ENCODE measurements at places on chromosomes 6 and 20.

- no peak for DNase-seq
Observed at GRCh38 chr6:40634429-40634828, 47.3 kb upstream of the LRFN2 start.

GRCh38 chr20:10131732-10132345, 86.8 kb upstream of the SNAP25 start:
- no peak for DNase-seq

DNA sequence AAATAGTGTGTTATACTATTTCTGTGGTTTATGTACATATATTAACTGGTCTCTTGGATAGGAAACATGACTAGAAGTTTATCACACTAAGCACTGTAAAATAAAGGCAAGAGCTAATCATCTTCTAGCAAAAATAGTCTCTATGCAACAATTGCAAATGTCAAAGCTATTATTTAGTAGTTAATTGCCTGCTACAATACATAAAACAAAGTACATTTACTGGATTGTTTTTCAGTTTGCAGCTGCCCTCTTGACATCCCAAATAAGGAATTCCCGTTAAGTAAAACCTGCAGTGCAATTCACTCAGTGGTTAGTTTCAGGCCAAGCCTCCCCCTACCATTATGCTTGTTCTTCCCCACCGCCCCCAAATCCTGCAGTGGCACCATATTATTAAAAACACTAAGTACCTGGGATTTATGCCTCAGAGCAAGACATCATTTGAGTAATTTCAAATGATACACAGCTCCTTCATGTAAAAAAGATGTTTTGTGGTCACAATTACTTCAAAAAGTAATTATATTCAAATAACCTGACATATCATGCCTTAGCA, 1.6 kb upstream of the ATP5F1E start:
- DNase-seq = no peak

DNA sequence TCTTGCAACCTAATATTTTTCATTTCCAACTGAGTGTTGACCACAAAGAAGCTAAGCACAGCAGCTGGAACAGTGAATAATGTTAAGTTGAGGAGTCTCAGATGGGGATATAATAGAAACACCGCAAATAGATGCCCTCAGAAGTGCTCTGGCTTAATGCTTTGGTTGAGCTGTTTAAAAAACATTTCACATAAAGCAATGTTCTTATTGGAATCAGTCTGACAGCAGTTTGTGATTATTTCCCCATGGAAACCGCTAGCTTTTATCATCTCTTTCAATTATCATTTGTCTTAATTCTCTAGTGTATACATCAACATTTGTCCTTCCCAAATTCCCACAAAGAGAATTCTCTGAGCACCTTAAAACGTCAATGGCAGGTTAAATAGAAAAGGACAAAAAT, 30.8 kb downstream of the METTL24 start:
- no peak for DNase-seq

DNA sequence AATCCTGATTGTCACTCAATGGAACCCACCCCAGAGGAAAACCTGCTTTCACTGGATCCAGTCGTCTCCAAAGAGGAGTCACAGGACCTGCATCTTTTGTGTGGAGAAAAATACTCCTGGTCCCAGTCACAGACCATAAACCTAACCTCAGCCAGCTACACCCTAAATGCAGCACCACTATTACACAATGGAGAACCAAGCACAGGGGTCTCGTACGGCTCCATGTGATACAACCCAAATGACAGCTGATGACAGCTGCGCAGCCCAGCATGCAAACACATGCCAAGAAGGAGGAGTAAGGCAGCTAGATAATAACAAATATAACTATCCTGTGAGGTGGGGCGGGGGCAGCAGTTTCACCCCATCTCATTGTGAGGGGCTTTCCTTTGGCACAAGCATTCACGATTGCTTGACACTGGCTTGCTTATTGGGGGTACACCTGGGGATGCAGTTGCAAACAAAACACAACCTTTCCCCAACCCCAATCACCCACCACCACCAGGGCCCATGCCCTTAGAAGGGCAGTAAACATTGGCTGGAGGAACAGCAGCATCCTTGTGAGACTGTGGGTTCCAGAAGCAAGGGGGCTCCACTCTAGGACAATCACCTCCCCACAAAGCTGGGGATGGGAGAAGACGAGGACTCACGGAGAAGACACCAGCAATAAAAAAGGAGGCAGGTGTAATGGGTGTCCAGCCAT, 51.5 kb downstream of the TRERF1 start:
- no peak for DNase-seq

DNA sequence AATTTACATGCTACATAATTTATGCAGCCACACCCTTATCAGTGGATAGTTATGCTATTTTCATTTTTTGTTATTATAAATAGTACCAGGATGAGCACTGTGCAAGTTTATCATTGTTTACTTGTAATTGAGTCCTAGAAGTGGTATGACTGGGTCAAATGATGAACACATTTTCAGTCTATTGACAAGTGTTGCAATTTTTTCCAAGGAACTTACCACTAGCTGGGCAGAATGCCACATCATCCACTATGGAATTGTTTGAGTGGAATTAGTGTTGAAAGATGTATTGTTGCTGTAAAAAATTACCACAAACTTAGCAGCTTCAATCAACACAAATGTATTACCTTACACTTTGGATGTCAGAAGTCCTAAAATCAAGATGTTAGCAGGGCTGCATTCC, 38.1 kb upstream of the OPN5 start:
- DNase-seq = no peak

- DNase-seq = no peak
Observed at GRCh38 chr6:36068586-36068985, 41.0 kb downstream of the MAPK14 start.

GRCh38 chr6:6105472-6106036, 98.8 kb upstream of the NRN1 start:
- DNase-seq = no peak

DNA sequence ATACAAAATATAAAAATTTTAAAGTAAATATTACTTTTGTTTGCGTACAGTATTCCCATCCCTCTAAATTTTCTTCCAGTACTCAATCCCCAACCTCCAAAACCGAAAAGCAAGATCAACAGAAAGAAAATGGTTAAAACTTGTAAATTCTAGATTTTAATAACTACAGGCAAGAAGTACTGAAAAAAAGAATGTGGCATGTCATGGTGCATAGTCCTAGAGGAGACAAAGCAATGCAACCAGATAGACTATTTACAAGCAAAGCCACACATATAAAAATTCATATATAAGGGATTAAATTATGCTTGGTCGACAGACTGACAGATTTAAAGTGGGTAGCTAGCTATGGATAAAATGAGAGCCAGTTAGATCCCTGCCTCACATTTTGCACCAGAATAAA, 56.5 kb upstream of the HFE start:
- no peak for DNase-seq

- DNase-seq = no peak
Observed at GRCh38 chr6:41055149-41055548, 2.1 kb downstream of the APOBEC2 start.

DNA sequence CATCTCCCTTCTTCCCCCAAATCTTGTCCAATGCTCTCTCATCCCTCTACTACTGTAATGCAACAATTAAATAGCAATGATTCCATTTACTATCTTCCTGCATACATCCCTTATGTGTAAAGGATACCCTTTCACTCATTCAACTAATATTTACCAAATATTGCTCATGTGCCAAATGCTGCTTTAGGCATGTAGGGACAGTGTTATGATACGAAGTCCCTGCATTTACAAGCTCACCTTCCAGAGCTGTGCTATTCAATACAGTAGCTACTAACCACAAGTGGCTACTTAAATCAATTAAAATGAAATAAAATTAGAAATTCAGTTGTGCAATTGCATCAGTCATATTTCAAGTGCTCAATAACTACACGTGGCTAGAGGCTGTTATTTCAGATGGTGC, 41.1 kb downstream of the GMDS start:
- no peak for DNase-seq

DNA sequence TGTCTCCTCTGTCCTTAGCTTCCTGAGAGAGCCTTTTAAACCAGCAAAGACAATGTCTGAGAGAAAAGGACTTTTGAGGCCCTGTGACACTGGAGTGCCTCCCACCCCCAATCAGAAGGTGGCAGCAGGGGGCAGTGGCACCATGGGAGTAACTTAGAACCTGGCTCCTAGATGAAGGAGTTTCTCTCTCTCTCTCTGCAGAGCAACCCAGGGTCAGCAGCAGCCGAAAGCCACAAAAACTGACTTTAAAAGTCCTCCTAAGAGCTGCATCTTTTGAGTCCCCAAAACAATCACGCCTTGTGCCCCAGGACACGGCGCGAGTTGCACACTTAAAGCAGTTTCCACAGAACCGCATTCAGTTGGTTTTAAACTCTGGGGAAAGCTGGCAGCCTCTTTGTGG, 5.3 kb upstream of the TCP11 start:
- DNase-seq = no peak

GRCh38 chr6:111276335-111276734, 189.0 kb downstream of the SLC16A10 start:
- no peak for DNase-seq

DNA sequence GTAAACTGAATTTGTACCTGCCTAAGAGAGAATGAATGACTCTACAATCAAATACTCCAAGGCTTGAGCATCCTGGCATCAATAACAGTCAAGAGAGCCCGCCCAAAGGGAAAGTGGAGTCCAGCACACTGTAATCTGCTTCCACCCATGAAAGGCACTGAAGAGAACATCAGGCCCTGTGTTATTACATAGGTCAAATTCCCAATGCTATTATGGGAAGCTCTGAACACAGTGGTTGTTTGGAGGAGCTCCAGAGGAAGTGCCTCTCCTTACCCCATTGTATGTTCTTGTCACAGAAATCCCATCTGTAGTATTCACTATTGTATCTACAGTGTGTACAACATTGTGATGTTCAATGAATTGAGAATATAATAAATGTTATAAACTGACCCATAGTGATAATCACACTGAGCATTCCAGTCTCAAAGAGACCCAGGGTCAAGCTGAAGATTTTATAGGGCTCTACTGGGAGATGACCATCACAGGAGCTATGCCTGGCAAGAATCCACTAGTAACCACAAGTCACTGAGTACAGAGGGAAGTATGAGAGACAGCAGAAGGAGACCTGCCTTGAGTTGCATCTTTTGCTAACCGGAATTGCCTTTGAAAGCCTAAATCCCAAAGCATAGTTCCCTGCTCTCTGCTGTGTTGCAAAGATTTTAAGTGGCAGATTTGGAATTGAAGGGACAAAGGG, 446.7 kb downstream of the GJA1 start:
- no peak for DNase-seq

- peak; percentile 17 for DNase-seq
Observed at GRCh38 chr20:16434062-16434664, 139.1 kb downstream of the KIF16B start.

DNA sequence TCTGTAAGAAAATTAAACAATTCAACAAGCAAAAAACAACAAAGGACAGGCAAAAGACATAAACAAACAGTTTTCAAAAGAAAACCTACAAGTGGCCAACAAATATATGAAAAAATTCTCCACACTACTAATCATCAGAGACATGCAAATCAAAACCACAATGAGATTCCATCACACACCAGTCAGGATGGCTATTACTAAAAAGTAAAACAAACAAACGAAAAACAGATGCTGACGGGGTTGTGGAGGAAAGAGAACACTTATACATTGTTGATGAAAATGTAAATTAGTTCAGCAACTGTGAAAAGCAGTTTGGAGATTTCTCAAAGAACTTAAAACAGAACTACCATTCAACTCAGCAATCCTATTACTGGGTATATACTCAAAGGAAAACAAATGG, 537.6 kb downstream of the HDGFL1 start:
- DNase-seq = no peak

DNA sequence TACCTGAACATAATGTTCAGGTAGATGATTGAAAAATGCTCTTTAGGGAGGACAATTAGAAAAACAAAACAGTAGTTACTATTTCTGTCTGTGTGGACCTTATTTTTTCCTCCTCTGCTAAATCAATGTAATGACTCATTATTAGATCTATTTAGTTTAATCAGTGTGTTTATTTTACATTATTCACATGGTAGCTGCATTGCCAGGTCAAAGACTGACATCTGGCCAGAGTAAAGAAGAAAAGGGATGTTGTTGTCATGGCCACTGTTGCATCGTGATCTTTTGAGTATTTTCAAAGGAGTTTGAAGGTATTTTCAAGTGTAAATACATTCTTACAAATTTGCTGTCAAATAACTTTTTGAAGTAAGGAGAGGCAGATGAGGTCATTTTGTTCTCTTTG, 5.9 kb downstream of the CMTR1 start:
- DNase-seq = no peak

DNA sequence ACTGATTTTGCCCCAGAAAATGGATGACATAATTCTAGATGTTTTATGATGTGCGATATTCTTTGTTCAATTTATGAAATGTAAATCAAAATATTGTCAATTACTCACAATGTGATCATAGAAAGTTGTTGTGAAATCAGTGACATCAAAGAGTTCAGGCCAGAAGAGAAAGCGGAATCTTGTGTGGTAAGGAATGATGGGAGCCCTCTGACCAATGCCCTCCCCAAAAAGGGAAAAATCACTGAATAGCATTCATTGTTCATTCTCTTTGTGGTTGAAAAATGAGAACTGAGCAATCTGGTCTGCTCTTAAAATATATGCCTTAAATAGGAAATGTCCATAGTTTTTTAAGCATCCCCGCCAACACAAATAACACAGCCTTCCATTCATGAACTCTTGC, 247.1 kb upstream of the GRIK2 start:
- DNase-seq = no peak

DNA sequence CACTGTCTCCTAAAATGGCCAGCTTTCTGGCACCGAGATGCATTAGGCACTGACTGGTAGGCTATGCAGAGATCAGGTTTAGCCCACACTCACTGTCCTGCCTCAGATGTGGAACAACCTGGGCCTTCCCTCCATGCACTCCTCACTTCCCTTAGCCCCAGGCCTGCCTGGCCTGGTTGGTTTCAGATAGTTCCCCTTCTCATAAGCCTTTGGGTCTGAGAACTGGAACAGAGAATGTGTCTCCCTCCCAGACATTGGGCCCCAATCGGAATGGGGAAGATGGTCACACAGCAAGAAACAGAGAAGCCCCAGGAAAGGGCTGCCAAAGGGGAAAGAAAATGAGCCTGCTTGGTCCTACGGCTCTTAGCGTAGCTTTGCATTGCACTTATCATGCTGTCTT, 762.1 kb upstream of the CHD6 start:
- no peak for DNase-seq

- DNase-seq = no peak
Observed at GRCh38 chr20:47713878-47714450, 71.3 kb downstream of the SULF2 start.

Measured in activated CD8-positive, alpha-beta memory T cell treated with anti-CD3 and anti-CD28 coated beads for 1 hour (primary cell).